RWPE1 (cell line): ENCODE measurements at places on chromosomes 6 and 20.

DNA sequence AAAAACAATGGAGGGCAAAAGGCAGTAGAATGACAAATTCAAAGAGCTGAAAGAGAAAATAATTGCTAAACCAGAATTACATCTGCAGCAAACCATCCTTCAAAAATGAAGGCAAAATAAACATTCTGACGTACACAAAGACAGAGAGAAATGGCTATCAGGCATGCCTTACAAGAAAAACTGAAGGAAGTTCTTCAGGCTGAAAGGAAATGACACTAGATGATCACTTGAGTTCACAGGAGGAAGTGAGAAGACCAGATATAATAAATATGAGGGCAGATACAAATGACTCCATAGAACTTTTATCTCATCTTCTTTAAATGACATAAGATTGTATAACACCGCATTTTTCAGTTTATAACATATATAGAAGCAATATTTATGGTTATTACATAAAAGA is 30.0 kb downstream of the DZANK1 start:
- no peak for DNase-seq

- no peak for DNase-seq
Measured at GRCh38 chr20:51826372-51826771, 24.1 kb upstream of the SALL4 start.

GRCh38 chr6:73968221-73968757 is 272.3 kb downstream of the CD109 start:
- no peak for DNase-seq

- peak; percentile 30 for DNase-seq
Measured at GRCh38 chr6:80165143-80165542, 58.7 kb downstream of the BCKDHB start.

- DNase-seq, result no peak
Measured at GRCh38 chr6:107192830-107193229, 77.5 kb upstream of the BEND3 start.

DNA sequence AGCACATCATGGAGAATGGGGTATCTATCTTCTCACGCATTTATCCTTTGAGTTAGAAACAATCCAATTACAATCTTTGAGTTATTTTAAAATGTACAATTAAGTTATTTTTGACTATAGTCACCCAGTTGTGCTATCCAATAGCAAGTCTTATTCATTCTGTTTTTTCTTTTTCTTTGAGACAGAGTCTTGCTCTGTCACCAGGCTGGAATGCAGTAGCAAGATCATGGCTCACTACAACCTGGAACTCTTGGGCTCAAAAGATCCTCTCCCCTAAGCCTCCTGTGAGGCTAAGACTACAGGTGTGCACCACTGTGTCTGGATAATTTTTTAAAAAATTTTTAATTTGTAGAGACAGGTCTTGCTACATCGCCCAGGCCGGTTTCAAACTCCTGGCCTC is 201.5 kb upstream of the ZNF217 start:
- DNase-seq, result no peak

- no peak for DNase-seq
Measured at GRCh38 chr6:68633972-68634725, 933 bp upstream of the ADGRB3 start.

DNA sequence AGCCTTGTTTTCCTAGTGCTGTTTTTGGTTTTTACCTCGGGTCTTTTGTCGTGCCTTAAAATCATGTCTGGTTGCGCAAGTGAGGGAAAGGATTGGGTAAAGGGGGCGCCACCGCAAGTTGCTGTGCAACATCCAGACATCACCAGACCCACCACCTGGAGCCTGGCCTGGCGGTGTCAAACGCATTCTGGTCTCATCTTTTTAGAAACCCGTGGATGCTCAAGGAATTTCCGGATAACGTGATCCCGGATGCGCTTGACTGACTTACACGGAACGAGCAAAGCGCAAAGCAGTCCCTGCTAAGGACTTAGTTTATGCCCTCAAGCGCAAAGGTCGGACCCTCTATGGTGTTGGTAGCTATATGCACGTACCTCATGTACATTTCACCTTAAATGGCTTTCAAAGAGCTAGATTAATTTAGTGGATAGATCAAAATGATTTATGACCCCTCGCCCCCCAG is 105.2 kb downstream of the OR2B2 start:
- DNase-seq, result no peak

GRCh38 chr6:155676346-155676745 is 220.7 kb upstream of the NOX3 start:
- DNase-seq, result no peak

GRCh38 chr6:47413752-47414422 is 63.7 kb upstream of the CD2AP start:
- DNase-seq, result peak; percentile 46

DNA sequence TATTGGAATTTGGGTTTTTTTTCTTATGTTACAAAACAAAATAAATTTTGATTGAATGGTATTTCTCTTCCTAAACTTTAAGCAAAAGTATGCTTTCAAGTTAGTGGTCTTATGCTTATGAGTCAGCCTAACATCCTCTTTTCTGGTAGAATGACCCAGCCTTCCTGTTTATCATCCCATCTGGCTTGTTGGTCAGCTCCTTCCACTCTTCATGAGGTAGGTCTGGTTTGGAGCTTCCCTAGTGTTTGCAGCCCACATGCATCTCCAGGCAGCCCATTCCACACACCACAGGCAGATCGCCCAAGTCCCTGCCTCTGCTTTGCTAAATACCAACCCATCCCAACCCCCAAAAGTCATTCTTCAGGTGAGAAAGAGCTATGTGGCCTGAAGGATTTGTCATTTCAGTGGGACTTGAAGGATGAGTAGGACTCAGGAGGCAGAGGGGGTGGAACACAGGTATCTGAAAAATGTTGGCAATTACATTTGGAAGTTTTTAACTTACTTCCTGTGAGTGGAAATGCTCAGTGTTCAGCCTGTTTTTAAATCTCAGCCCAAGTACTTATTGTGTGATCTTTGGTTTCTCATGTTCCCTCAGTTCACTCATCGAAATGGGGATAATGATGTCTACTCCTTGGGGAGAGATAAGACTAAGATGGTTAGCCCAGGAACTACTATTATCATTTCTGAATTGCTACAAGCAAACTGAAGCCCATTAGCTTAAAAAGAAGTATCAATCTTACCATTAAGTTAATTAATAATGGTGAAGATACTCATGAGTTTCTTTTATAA is 294.0 kb downstream of the ADGB start:
- DNase-seq, result no peak

DNA sequence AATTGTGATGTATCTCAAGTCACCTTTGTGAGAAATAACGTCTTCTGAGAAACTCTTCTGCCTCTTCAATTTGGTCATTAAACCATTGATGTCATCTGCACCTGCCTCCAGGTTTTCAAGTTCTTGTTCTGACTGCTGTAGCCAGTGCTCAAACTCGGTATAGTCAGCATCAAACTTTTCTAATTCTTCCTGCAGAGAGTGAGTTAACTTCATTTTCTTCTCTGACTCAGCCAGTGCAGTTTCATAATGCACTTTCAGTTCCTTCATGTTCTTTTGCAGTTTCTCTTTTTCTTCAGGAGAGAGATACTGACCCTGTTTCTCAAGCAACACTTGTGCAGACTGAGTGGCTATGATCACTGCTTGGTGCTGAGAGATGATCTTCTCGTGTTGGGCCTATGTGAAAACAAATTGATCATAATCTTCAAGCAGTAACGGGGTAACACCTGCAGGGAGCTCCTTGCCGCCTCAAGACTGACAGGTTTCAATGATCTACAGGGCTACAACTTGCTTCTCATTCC is 48.8 kb downstream of the DST start:
- no peak for DNase-seq

- DNase-seq, result no peak
Measured at GRCh38 chr20:64159286-64159680, 5.0 kb upstream of the MYT1 start.
